ENCODE measurements at places on chromosomes 3 and 15.

DNA sequence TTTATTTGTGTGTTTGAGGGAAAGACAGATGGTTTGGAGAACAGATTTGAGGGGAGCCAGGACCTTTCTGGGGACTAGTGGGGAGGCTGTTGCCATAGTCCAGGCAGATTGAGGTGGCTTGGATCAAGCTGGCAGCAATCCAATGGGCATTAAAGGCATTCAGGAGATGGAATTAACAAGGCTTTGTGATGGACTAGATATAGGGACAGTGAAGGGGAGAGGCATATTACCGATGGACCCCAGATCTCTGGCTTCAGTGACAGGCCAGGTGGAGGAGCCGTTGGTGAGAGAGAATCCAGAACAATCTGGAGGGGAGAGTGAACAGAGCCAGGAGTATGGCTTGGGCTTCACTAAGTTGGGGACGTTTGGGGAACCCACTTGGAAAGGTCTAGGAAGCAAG lies 124.8 kb downstream of the EEFSEC start:
- no peaks in the 10 kb centered on the region for H3K27me3 ChIP-seq
- H3K27ac ChIP-seq = no peak overlapping the region
- peaks cover 8% of the 10 kb centered on the region for H3K4me1 ChIP-seq
- no peak overlapping the region for H3K4me3 ChIP-seq
- H3K36me3 ChIP-seq = peaks cover 4% of the 10 kb centered on the region

DNA sequence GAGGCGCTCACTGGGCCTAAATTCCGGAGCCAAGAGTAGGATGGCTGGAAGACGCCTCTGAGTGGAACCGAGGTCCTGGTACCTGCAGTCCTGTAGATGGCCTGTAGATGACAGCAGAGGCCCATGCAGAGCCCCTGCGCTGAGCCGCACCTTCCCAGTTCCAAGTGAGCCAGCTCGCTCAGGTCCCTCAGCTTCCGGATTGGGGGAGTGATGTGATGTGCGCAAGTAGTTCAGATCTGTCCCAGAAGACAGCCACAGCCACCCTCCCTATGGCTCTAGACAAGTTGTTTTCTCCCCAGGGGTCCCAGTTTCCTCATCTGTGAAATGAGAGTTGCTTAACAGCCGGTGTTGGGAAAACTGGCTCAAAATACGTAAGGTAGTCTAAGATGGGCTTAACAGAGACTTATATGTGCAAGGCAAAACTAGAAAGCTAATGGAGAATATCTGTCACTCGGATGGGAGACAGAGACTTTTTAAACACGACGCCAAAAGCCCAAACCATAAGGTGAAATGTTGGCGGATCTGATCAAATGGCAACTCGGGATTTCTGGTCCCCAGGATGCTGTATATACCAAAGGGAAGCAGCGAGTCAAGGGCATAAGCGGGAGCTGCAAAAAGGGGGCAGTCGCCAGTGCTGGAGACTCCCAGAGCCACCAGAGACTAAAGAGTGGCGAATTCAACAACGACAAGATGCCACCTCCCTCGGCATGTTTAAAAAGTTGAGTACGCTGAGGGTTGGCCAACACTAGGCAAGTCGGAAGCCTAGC lies 765 bp upstream of the MAPKAPK3 start:
- no peaks in the 10 kb centered on the region for H3K36me3 ChIP-seq
- peaks cover 76% of the 10 kb centered on the region for H3K4me1 ChIP-seq
- DNase-seq = peak; percentile 95
- peak overlapping the region; percentile 63 for H3K4me3 ChIP-seq
- no peaks in the 10 kb centered on the region for H3K27me3 ChIP-seq

GRCh38 chr3:29764041-29764440 lies 483.2 kb downstream of the RBMS3 start:
- no peaks in the 10 kb centered on the region for H3K27me3 ChIP-seq
- H3K36me3 ChIP-seq = no peaks in the 10 kb centered on the region
- peak; percentile 60 for DNase-seq
- no peak overlapping the region for H3K4me3 ChIP-seq
- H3K4me1 ChIP-seq = peaks cover 34% of the 10 kb centered on the region

DNA sequence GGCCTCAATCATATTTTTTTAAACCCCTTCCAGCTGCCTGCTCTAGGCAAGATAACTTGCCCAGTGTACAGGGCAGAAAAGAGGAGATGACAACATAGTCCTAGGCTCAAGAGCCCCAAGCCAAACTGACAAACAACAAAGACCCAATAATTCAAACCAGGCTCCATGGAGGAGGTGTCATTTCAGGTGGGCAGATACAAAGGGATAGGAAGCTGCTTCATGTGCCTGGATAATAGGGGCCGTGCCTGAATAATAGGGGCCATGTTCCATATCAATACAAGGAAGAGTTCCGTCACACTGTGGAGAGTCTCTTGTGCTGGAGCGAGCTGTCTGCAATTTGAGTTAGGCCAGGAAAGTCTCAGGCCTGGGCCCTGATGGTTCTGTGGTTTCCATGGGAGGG lies 35.4 kb upstream of the TRIM71 start:
- no peaks in the 10 kb centered on the region for H3K27me3 ChIP-seq
- H3K4me1 ChIP-seq = peaks cover 18% of the 10 kb centered on the region
- H3K4me3 ChIP-seq = no peak overlapping the region

GRCh38 chr3:42298259-42298658 lies 32.3 kb upstream of the CCK start:
- no peak for DNase-seq
- no peaks in the 10 kb centered on the region for H3K36me3 ChIP-seq
- H3K27me3 ChIP-seq = peaks cover 3% of the 10 kb centered on the region

DNA sequence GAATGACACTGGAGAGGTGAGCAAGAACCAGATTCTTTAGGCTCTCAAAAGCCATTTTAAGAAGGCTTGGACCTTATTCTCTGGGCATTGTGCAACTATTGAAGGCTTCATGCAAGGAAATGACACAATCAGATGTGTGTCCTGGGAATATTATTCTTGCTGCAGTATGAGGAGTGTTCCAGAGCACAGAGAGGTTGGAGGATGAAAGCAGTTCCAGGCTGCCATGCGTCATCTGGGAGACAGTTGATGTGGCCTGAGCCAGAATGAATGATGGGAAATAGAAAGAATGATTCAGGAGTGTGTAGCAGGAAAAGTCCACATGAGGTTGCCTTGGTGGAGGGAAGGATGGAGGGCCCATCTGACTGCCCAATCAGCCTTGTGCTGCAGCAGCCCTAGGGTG lies 123.1 kb downstream of the CHCHD6 start:
- H3K27ac ChIP-seq = no peak overlapping the region
- no peaks in the 10 kb centered on the region for H3K4me1 ChIP-seq
- no peak for DNase-seq
- H3K36me3 ChIP-seq = no peaks in the 10 kb centered on the region

- no peaks in the 10 kb centered on the region for H3K36me3 ChIP-seq
- peaks cover 18% of the 10 kb centered on the region for H3K4me1 ChIP-seq
- no peaks in the 10 kb centered on the region for H3K27me3 ChIP-seq
- H3K4me3 ChIP-seq = no peak overlapping the region
- DNase-seq = peak; percentile 33
- H3K27ac ChIP-seq = peak overlapping the region; percentile 2
Observed at GRCh38 chr3:120636795-120637401, 40.8 kb downstream of the NDUFB4 start.

DNA sequence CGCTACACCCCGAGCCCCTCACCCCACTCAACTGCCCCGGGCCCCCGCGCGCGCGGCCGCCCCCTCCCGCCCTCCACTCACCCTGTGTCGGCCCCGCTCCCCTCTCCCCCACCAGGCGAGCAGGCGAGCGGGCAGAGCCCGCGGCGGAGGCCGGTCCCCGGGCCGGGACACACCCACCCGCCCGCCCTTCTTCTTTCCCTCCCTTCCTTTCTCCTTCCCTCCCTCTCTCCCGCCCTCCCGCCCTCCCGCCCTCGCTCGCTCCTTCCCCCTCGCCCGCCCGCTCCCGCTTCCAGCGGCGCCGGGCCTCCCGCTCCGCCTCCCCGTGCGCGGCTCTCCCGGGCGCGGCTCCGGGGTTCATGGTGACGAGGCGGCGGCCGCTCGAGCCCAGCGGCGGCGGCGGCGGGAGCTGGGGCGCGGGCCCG lies at the start of gene CTDSPL:
Gene CTDSPL, plus strand, starts transcription at position 261 of the 422 bp plus-strand sequence. CDS start 320 bp downstream, outside the sequence.
- peak; percentile 88 for DNase-seq
- H3K27me3 ChIP-seq = no peaks in the 10 kb centered on the region
- peaks cover 45% of the 10 kb centered on the region for H3K4me1 ChIP-seq

DNA sequence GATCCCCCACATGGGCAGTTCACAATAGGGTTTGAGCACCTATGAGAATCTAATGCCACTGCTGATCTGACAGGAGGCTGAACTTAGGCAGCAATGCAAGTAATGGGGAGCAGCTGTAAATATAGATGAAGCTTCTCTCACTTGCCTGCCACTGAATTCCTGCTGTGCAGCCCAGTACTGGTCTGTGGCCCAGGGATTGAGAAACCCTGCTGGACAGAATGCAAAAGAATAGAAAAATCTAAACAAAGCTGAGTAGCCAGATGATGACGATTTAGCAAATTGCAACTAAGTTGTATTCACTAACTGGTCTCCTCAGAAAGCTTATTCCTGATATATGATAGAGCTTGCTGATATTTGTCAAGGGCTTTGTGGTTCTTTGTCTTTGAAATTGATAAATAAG lies 34.3 kb upstream of the APH1B start:
- peak overlapping the region; percentile 57 for H3K27ac ChIP-seq
- DNase-seq = no peak
- no peak overlapping the region for H3K4me3 ChIP-seq
- H3K36me3 ChIP-seq = no peaks in the 10 kb centered on the region
- no peaks in the 10 kb centered on the region for H3K27me3 ChIP-seq

- H3K36me3 ChIP-seq = peaks cover 100% of the 10 kb centered on the region
- no peak overlapping the region for H3K27ac ChIP-seq
- no peaks in the 10 kb centered on the region for H3K27me3 ChIP-seq
- DNase-seq = no peak
Observed at GRCh38 chr3:129263161-129263910, 13.9 kb downstream of the COPG1 start.

GRCh38 chr15:52370010-52370409 lies 74.4 kb upstream of the MYO5C start:
- no peak overlapping the region for H3K4me3 ChIP-seq
- DNase-seq = no peak
- no peaks in the 10 kb centered on the region for H3K27me3 ChIP-seq
- no peak overlapping the region for H3K27ac ChIP-seq

GRCh38 chr3:143278721-143279120 lies 159.2 kb downstream of the CHST2 start:
- no peaks in the 10 kb centered on the region for H3K36me3 ChIP-seq
- no peak overlapping the region for H3K27ac ChIP-seq
- DNase-seq = no peak
- no peaks in the 10 kb centered on the region for H3K27me3 ChIP-seq
- H3K4me1 ChIP-seq = no peaks in the 10 kb centered on the region

DNA sequence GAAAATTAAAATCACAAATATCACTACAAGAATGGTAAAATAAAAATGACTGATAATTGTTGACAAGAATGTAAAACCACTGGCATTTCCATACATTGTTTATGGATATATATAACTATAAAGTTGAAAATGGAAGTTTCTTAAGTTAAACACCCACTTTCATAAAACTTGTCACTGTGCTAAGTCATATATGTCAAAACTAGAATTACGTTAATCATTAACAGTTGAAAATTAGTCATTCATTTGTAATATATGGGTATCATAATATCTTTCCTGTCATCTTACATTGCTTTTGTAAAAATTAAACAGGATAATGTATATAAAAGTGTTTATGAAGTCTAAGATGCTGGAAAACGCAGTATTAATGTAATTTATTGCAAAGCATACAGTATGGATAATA lies 1398.6 kb upstream of the ALCAM start:
- no peaks in the 10 kb centered on the region for H3K27me3 ChIP-seq
- no peak overlapping the region for H3K27ac ChIP-seq
- H3K36me3 ChIP-seq = no peaks in the 10 kb centered on the region
- DNase-seq = no peak
- no peaks in the 10 kb centered on the region for H3K4me1 ChIP-seq
- no peak overlapping the region for H3K4me3 ChIP-seq

GRCh38 chr3:13385373-13385965 lies 34.7 kb downstream of the NUP210 start:
- no peaks in the 10 kb centered on the region for H3K4me1 ChIP-seq
- H3K27me3 ChIP-seq = no peaks in the 10 kb centered on the region
- DNase-seq = no peak
- no peak overlapping the region for H3K4me3 ChIP-seq
- peaks cover 77% of the 10 kb centered on the region for H3K36me3 ChIP-seq

DNA sequence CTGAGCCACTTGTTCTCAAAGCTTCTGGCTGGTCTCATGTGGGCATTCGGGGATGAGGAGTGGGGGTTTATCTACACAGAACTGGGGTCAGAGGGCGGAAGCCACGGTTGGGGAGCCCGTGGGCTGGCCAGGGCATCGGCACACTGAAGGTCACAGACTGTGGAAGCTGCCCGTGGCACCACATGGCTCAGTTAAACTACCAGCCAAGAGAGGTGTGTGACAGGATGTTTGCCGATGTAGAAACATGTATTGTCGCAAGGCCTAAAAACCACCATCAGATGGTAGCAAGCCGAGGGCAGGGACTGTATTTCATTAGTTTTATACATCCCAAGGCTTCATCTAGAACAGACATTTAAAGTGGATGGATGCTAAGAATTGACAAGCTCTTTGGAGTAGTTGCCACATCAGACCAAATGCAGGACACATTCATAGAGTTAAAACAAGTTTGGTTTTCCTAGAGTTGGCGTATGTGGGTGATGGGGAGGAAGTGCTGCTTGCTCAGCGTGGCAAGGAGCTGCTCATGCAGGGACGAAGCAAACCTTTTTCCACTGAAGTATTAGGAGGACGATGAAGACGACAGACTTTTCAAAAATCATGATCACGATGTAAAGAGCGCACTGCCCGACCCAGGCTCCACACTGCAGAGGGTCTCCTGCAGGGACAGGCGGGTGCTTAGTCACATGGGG lies 9.6 kb upstream of the MUSTN1 start:
- H3K36me3 ChIP-seq = peaks cover 8% of the 10 kb centered on the region
- peaks cover 48% of the 10 kb centered on the region for H3K4me1 ChIP-seq
- H3K27ac ChIP-seq = peak overlapping the region; percentile 75
- H3K4me3 ChIP-seq = no peak overlapping the region
- no peaks in the 10 kb centered on the region for H3K27me3 ChIP-seq

DNA sequence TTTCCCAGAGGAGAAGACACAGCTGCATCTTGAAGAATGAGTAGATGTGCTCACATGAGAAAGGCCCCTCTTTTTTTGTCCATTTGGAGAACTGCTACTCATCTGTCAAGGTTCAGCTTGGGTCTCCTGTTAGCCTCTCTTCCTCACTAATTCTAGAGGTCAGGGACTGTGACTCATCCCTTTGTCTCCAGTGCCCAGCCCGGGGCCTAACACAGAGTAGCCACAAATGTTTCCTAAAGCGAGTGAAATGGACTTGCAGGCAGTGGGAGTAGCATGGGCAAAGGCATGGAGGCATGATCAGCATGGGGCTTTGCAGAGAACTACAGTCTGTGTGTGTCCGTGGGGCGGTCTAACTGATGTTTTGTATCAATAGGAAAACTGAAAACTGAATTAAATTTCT lies 33.9 kb upstream of the MRPS22 start:
- no peak overlapping the region for H3K27ac ChIP-seq
- no peaks in the 10 kb centered on the region for H3K27me3 ChIP-seq
- H3K4me3 ChIP-seq = no peak overlapping the region
- H3K36me3 ChIP-seq = no peaks in the 10 kb centered on the region
- DNase-seq = no peak

- no peaks in the 10 kb centered on the region for H3K4me1 ChIP-seq
- peak; percentile 78 for DNase-seq
- H3K4me3 ChIP-seq = no peak overlapping the region
- no peaks in the 10 kb centered on the region for H3K27me3 ChIP-seq
Observed at GRCh38 chr15:43204016-43204901, 16.6 kb downstream of the EPB42 start.

GRCh38 chr3:187186801-187187421 lies 10.4 kb upstream of the RTP1 start:
- no peak overlapping the region for H3K4me3 ChIP-seq
- DNase-seq = peak; percentile 78
- no peaks in the 10 kb centered on the region for H3K36me3 ChIP-seq

GRCh38 chr3:144200466-144200865 lies 228.8 kb downstream of the DIPK2A start:
- H3K27ac ChIP-seq = no peak overlapping the region
- H3K36me3 ChIP-seq = no peaks in the 10 kb centered on the region
- H3K4me1 ChIP-seq = no peaks in the 10 kb centered on the region
- H3K4me3 ChIP-seq = no peak overlapping the region
- no peaks in the 10 kb centered on the region for H3K27me3 ChIP-seq

Measured in stomach (tissue), 19 donors.